ENCODE measurements at places on chromosomes 2 and 18. TPM values are rescaled to one million over a fixed set of nuclear protein-coding genes. Genes with fewer than 3 reads are reported as not detected.

Gene DYSF
- 0.05 TPM for total RNA-seq

Gene CAVIN2
- total RNA-seq, result not detected

Gene SDC1
- total RNA-seq, result 33.1 TPM

Gene SLC9A2
- 0.80 TPM for total RNA-seq

Gene ARHGAP25
- total RNA-seq, result 1.0 TPM

Gene KLHL41
- 0.77 TPM for total RNA-seq

Gene CNTNAP5
- total RNA-seq, result not detected

Gene ADNP2
- total RNA-seq, result 26.7 TPM

Gene UCN
- total RNA-seq, result 2.0 TPM

Gene RNF149
- total RNA-seq, result 15.6 TPM

All from GM12878 (cell line).